ENCODE measurements at places on chromosomes 2 and 18.

DNA sequence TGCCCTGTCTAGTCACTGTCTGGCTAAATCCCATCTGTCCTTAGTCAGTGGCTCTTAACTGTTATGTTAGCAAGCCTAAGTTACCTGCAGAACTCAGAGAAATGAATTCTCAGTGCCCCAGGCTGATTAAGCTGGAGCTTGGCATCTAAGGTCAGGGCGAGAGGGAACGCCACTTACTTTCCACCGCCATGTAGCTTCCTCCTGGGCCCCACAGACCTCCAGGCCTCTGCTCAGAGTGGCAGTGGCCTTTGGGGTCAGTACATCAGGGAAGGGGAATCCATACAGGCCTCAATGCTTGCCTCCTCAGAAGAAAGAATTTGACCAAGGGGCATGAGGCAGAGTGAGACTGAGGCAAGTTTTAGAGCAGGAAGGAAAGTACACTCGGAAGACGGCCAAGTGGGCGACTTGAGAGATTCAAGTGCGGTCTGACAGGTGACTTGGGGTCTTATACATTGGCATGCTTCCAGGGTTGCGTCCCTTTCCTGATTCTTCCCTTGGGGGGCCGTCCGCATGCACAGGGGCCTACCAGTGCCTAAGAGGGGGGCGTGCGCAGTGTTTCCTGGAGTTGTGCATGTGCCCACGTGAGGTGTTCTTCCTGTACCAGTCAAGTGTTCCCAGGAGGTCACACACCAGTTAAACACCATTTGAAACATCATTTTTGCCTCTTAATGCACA is 64.1 kb downstream of the EMILIN2 start:
- DNase-seq: no peak

GRCh38 chr2:13681936-13682335 is 950.6 kb upstream of the LRATD1 start:
- DNase-seq: no peak

GRCh38 chr2:213068676-213069359 is 82.6 kb downstream of the IKZF2 start:
- no peak for DNase-seq

DNA sequence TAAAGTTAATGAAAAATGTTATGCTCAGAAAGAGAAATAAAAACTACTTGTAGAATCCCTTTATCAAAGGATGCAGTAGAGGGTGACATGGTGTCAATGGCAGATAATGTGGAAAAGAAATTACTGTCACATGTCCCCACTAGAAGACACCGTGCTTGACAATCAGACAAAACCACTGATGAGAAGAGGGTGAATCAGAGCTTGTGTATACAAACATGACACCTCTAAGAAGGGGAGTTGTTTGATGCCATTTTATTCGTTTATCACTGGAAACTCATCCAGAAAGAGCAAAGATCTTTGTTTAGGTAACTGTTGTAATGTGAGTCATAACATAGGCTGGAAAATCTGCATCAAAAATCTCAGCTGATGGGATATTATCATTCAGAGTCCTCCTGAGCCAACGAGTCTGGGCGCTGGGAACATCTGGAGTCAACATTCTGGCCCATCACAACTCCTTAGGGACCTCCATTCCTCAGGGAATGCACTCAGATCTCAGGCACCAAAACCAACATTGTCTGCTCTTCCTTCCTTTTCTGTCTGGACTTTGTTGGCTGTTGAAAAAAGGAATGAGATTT is 49.5 kb upstream of the RAB12 start:
- no peak for DNase-seq

DNA sequence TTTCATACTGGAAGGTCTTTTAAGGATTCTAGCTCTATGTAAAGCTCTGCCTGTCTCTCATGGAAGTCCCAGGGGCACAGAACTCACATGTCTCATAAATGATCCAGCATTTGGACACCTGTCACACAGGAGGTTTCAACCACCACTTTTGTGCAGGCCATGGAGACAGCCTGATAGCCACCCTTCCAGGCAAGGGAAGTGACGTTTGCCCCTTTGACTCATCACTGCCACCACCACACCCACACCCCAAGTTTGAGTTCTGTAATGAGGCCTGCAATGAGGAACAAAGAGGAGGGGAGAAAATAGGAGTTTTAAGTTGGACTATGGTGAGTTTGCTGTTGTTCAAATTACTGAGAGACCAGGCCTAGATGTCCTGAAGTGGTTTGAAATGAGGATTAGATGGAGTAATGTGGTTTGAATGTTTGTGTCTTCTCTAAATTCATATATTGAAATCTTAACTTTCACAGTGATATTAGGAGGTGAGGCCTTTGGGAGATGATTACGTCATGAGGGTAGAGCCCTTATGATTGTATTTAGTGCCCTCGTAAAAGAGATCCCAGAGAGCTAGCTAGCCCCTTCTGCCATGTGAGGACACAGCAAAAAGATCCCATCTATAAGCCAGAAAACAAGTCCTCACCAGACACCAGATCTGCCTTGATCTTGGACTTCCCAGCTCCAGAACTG is 175.3 kb upstream of the EPHA4 start:
- no peak for DNase-seq

DNA sequence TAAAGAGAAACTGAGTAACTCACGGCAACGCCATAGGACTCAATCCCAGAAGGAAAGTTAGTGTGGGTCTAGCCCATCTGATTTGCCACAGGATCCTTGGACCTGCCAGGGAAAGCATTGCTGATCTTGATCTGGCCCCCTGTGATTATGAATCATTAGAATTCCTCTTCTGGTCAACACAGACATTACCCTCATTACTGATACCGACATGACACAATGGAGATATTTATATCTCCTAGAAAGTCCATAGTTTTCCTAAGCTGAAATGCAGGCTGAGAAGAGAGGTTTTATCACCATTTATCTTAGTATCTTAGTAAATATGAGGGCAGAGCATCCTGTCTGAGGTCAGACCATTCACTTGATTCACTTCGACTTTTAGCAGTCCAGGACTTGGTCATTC is 75.5 kb upstream of the CCDC68 start:
- DNase-seq: no peak

DNA sequence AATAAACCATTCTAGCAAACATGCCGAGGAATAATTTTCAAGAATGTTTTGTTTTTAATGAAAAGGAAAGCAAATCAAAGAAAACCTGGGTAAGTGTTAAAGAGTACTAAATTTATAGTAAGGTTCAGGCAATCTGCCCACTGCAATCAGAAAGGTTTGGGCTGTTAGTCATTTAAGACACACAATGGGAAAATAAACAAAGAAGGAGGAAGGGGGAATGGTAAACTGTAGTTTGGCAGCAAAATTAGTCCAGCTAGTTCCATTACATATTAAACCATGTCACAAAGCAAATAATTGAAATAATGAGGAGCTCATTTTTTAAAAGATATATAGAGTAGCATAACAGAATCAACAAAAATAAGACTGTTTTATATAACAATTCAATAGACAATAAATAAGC is 87.5 kb upstream of the COPS8 start:
- no peak for DNase-seq

- no peak for DNase-seq
Measured at GRCh38 chr2:113073325-113073834, 5.6 kb downstream of the IL1F10 start.

- DNase-seq: no peak
Measured at GRCh38 chr2:10303694-10304378, 1.1 kb downstream of the HPCAL1 start.

DNA sequence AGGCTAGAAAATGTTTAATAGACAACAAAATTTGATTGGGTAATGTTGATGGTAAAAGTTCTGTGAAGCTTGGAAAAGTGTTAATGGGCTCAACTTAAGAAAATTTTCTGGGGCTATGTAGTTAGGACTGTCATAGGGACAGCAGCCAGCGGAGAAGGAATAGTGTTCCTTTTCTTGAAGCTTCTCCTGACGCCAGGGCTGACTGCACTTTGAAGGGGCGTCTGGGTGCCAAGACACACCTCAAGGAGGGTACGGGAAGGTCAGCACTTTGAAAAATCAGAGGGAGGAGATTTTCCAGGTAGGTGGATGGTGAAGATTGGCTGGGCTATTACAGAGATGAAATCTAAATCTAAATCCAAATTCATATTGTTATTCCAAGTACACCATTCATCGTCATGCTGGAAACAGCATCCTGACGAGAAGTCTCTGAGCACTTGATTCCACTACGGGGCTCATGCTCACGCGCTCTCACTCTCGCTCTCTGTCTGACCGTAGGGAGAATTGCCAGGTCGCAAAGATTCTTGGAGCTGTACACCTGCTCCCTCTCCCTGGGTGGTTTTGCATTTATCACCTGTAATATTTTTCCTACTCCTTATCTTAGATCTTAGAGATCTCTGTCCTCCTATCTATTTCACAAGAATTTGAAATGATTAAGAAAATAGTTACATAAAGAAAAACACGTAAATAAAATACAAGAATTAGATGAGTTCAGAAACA is 91.0 kb downstream of the ITGB1BP1 start:
- no peak for DNase-seq

DNA sequence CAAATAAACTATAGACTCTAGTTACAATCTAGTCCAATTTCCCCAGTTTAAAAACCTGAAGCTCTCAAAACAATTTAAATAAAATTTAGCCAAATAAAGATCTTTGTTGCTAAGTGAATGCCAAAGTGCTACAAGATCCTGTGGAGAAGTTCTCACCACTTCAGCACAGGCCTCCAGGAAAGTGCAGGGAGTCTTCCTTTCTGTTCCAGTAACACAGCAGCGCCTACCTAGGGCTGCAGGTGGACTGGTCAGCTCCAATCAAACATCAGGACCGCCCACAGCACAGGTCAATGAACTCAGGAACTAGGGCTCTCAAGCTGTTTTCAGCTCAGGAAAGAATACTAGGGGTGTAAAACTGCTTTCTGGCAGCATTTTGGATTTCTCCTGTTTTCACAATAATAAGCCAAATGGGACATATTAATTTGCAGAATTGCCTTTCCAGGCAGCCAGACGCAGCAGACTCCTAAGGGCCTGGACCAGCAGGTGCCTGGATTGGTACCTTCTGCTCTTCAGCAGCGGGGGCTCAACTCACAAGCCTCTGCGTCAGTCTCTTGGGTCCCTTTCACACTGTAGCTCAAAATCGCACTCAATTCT is 1.5 kb downstream of the FAM110C start:
- no peak for DNase-seq

- no peak for DNase-seq
Measured at GRCh38 chr18:10188971-10189810, 265.2 kb upstream of the APCDD1 start.

GRCh38 chr2:127083819-127084503 is 23.0 kb downstream of the BIN1 start:
- no peak for DNase-seq

DNA sequence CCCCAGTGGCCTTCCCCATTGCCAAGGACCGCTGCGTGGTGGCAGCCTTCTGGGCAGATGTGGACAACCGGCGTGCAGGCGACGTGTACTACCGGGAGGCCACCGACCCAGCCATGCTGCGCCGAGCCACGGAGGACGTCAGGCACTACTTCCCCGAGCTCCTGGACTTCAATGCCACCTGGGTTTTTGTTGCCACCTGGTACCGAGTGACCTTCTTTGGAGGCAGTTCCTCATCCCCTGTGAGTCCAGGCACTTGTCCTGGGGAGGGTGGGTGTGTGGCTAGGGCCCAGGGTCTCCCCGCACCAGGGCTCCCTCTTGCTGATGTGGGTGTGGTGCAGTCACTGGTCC is 31.9 kb downstream of the SNED1 start:
- DNase-seq: no peak

GRCh38 chr18:31720867-31721266 is 36.5 kb upstream of the B4GALT6 start:
- no peak for DNase-seq

All from activated T-cell treated with anti-CD3 and anti-CD28 coated beads for 24 hours (primary cell).